Hematopoietic multipotent progenitor cell treated with erythropoietin and hydrocortisone succinate and interleukin-3 and kit ligand, for 6 days (in vitro differentiated cells): ENCODE measurements at places on chromosomes 4 and X.

DNA sequence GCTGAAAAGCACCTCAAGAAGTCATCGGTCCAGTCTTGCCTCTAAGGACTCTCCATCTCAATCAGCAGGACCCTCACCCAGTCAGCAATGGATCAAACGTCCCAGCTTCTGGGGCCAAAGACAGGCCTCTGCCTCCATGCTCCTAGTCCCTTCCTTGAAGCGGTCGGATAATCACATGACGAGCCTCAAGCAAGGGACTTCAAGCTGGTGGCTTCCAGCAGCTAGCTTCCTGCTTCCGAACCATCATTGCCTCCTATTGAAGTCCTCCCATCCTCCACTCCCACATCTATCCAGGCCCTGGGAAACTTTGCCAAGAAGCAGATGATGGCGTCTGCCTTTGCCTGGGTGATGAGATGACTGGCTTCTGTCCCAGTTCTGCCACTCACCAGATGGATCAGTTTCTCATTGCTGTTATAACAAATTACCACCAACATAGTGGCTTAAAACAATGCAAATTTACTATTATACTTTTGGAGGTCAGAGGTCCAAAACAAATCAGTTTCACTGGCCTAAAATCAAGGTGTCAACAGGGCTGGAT, 135.2 kb upstream of the MAMLD1 start:
- no peak for DNase-seq

DNA sequence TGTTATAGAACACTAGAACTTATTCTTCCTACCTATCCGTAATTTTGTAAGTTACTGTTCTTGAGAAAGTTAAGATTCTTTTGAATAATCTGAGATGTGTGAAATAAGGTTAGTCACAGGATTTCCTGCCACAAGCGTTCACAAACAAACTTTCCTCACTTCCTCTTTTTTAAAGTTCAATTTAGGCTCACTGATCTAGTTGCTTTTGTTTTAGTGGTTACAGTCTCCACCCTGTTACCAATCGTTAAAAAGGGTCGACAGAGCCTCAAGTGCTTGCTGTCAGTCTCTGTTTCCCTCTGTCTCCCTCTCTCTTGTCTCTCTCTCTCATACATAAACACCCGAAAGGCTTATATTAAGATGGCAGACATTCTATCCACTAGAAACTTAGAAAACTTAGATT, 35.9 kb upstream of the STK26 start:
- DNase-seq = peak; percentile 70

GRCh38 chrX:76893930-76894329, 466.4 kb downstream of the MAGEE1 start:
- DNase-seq = no peak

DNA sequence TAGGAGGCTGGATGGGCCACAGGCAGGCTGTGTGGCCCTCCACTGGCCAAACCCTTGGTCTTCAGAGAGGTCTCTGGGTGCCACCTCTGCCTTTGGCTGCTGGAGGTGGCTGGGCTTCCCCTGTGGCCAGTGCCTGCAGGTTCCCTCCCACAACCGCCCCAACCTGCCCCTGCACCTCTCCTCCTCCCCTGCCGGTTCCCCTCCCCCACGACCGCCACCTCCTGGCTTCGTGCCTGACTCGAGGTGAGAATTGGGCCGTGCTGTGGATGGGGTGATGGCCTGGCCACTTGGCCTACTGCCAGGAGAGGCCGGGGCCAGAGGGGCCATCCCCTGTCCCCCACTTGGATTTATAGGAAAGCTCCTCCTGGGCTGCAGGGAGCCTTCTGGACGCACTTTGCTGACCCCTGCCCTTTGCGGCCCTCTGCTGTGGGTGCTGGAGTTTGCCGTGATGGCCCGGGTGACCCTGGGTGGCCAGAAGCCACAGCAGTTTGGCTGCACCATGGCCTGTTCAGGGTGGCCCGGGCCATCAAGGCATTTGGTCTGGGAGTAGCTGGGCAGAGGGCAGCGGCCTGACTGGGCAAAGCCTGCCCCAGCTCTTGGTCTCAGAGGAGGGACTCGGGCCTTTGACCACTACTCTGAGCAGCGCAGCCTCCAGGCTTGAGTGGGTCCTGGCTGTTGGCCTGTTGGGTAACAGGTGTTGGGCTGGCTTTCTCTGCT, 3.8 kb downstream of the NAT8L start:
- no peak for DNase-seq

GRCh38 chrX:17580539-17581152, 156.6 kb upstream of the SCML1 start:
- DNase-seq = no peak

GRCh38 chrX:57573754-57574153, 18.1 kb upstream of the ZXDB start:
- peak; percentile 32 for DNase-seq

- peak; percentile 39 for DNase-seq
Observed at GRCh38 chr4:168995537-168996295, 14.3 kb downstream of the CBR4 start.

DNA sequence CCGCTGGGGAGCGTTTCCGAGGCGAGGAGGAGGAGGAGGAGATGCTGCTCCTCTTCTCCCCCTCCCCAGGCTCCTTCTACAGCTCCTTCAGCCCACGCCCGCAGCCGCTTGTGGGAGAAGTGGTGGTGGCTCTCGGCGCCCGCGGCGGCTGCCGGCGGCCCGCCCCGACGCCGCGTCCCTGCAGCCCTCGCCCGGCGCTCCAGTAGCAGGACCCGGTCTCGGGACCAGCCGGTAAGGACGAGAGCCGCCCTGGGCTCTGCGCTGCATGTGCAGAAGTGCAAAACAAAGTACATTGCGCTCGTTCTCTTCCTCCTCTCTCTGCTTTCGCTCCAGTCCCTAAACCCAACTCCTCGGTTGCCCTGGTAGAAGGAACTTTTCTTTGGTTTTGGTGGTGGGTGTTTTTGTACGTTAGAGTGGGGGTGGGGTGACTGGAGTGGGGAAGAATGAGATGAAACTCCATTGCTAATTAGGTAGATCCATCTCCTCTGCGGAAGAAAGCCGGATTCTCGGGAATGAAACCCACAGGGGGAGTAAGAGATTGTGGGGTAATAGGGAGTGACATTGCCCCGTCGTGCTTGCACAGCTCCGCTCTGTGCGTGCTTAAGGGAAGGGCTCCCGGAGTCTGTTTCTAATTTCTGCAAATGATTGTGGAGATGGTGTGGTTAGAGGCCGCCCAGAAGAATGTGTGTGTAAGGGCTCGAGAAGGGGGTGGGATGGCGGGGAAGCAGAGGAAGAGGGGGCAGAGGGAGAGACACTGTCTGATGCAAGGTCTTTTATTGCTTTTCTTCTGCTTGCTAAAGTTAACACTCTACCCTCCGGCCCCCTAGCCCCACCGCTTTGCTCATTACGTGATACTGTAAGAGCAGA, 677 bp downstream of the PTPN13 start:
- peak; percentile 51 for DNase-seq

- peak; percentile 20 for DNase-seq
Observed at GRCh38 chrX:97909245-97909644, 1025.5 kb downstream of the RPA4 start.

DNA sequence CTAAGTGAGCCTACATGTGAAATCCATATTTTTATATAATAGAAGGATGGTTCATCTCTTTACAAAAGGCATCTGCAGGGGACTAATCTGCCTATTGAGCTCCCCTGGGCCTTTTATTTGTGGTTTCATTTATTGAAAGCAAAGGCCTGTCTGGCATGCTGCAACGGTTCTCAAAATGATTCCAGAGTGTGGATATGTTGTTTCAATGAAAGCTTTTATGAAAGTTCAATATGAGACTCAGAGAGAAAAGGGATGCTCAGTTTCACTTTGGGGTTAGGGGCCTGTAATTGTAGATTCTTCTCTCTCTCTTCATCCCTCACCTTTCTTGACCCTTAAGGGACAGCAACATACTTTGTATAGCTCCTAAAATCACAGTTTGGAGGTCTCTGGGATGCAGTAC, 204.2 kb upstream of the CASK start:
- no peak for DNase-seq

DNA sequence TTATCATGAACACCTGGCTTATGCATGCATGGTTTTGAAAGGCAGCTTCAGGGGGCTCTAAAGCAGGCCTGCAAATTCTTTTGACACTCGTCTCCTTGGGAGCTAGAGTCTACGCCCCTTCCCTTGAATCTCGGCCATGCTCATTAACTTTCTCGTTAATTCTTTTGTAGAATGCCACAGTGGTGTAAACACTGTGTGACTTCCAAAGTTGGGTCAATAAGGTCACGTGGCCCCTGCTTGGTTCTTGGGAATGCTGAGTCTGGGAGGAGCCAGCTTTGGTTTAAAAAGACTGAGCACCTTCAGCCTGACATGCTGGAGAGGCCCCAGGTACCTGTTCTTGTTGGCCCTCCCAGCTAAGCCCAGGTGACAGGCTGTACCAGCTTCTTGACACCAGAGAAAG, 228.4 kb downstream of the DHRSX start:
- no peak for DNase-seq

- DNase-seq = no peak
Observed at GRCh38 chr4:183738961-183739360, 79.9 kb downstream of the TRAPPC11 start.

DNA sequence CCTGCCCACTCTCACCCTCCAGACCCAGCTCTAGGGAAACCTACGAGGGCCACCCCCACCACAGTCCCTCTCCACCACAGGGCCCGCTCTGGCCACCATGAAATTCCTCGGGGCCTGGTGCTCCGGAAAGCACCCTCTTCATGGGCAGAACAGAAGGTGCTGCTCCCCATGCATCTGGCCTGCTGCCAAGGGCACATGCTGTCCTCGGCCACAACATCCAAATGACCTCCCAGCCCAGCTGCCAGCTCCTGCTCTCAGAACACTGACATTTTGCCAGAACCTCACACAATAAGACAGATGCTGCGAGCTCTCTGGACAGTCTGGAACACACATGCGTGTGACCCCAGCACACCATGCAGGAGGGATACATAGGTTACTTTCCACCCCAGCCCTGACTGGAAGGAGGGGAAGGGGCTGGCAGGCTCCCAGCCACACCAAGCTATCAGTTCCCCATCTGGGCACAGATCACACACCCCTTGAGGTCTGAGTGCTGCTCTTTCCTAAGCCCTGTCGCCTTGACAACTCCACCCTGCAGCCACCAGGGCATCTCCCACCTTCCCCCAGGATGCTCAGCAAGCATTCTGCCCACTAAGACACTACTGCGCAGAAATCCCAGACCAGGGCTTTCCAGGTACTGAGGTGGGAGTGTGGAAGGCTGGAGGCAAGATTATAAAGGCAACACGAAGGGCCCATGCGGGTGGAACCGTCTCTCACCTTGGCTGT, 5.8 kb downstream of the CCNQ start:
- DNase-seq = no peak

DNA sequence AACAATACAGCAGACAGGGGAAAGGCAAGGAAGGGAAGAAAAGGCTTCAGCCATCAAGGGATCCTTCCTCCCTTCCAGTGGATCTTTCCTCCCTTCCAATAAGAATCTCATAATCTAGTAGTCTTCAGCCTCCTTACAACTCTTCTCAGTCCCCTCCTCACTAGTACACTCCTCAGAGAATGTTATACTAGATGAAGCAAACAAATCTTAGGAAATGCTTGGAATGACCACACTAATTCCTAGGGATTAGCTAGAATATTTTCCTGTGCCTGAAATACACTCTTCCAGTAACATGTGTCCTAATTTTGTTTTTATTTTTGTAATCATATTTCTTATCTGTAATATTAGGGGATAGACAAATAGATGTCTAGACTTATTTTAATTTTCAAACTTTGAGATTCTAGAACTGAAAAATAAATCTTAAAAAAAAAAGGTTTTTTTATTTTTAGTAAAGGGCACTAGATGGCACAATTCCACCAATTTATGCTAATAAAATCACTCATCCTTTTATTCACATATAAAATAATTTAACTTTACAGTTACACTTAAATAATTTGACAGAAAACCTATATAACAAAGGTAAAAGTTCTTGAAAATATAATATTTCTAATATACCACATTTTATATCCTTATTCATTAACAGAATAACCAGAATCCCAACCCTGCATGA, 7.0 kb upstream of the STPG2 start:
- peak; percentile 73 for DNase-seq
